ENCODE measurements at places on chromosomes 2 and 18.
A peak's percentile ranks its signal among the peaks of the same experiment; 100 is the strongest.

- DNase-seq: no peak
These were observed 3.8 kb upstream of the GCC2 start for GRCh38 chr2:108444941-108445840.

DNA sequence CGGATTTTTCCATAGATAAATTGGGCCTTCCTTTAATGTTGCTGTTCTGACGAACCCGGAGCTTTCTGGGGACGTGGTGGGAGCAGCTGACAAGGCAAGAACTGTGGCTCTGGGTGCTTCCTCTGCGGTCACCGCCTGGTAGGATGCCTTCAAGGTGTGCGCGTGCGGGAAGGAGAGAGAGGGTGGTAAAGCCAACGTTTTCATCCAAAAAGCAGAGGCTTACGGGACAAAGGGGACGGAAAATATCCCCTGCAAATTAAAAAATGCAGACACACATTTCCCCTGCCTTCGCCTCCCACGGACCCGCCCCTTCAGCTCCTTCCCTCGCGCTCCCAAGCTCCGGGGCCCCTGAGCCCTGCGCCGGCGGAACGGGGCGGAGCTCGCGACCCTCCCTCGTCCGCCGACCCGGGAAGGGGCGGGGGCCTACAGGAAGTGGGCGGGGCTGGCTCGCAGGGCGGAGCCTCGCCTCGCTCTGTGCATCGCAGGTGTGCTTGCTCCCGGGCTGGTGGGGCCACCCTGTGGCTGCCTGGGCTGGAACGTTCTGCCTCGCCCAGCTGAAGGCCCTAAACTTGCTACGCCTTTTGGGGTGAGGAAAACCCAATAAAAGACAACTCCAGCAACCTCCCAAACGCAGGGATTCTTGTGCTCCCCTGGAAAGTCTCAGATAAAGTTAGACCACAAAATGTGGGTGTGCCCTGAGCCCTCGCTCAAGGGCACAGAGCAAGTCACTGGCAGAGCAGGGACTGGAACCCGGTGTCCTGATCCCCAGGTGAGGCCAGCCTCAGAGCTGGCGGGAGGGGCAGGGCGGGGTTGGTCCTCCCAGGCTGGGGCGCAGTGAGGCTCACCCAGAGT, 25.4 kb upstream of the SLC66A3 start:
- DNase-seq: peak; percentile 29

DNA sequence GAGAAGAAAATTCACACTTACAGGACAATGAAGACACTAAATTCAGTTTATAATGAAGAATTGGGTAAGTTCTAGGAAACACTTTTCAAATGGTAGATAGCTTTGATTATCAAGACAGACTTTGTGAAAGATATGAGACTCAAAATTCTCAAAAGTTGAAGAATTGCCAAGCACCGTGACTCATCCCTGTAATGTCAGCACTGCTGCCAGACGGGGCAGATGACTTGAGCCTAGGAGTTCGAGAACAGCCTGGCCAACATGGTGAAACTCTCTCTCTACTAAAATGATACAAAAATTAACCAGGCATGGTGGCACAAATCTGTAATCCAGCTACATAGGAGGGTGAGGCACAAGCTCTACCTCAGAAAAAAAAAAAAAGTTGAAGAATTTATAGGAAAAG, 1820.1 kb upstream of the LRRTM1 start:
- no peak for DNase-seq

DNA sequence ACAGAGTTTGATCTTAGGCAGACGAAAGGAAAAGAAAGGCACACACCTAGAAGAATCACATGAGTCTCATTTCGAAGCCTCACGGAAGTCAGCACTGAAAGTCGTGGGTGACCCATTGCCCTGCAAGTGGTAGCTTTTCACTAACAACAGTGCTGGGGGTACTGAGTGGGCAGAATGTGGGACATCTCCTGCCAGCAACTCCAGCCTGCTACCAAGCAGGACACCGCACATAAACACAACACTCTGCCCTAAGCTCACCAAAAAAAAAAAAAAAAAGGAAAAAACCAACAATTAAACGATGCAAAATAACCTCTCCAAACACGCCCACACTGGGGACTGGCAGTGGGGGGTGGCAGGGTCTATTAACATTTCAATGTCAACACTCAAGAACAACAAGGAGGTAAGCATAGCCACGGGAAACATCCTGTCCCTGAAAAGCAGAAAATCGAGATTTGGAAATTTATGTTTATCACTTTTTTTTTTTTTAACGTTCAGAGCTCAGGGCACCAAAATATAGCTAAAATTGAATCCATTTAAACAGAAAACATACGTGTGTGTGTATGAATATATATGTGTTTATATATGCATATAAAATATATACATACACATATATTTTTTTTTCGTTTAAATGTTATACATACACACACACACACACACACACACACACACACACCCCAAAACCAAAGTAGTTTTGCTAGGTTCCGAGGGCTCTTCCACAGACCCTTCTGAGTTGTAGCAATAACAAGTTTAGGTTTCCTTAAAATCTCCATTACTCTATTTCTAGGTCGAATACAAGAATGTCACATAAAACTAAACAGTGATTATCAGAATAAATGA, 2.2 kb downstream of the INO80D start:
- DNase-seq: peak; percentile 19

- peak; percentile 19 for DNase-seq
These were observed 12.6 kb downstream of the ITPRID2 start for GRCh38 chr2:181904022-181904632.

DNA sequence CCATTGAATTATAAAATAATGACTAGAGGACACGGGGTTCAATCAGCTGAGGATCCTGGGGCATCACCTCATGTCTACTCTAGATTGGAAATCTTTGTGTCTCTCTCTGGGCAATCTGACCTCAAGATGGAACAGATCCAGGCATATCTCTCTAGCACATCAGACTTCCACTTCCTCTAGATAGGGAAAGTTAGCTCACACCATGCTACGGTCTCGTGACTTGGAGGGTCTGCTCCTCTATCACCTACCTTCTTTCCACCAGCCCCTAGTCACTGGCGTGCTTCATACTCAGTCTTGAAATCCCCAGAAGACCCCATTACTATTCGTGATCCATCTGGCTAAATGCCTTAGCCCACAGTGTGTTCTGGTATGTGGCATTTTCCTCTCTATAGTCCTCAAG, 148.8 kb downstream of the ANKRD44 start:
- no peak for DNase-seq

DNA sequence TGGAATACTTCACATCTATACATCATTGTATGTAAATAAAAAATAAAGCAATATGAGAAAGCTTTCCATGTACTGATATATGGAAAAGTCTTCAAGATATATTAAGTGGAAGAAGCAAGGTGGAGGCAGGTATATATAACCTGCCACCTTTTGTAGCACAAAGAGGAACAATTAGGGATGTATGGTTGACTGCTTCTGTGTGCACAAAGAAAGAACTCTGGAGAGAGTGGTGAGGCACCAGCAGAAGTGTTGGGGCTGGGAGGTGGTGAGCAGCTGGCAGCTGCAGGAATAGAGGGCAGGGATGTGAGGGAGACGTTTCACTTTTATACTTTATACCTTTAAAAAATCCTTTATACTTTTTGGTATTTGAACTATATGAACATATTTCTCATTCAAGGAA, 26.1 kb downstream of the KIF5C start:
- DNase-seq: no peak

DNA sequence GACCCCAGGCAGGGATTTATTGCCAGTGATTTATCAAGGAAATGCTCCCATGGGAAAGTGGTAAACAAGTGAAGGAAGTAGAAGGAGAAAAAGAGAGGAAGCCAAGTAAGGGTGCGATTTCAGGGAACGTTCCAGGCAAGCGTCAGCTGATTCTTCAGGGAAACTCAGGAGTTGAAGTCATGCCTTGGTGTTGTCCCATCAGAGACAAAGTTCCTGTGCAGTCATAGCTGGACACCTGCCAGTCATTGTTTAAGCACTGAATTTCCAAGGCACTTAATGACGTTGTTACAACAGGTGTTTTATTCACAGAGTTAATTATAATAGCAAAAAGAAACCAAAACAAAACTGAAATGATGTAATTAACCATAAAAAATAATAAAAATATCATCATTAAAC, 381.8 kb upstream of the CRIM1 start:
- no peak for DNase-seq

- DNase-seq: no peak
These were observed 104.4 kb upstream of the SLC8A1 start for GRCh38 chr2:40556293-40556692.

GRCh38 chr2:64737547-64737946, 83.8 kb upstream of the SERTAD2 start:
- DNase-seq: peak; percentile 21
